Astrocyte of the spinal cord (primary cell): ENCODE measurements at places on chromosomes 7 and 10.

DNA sequence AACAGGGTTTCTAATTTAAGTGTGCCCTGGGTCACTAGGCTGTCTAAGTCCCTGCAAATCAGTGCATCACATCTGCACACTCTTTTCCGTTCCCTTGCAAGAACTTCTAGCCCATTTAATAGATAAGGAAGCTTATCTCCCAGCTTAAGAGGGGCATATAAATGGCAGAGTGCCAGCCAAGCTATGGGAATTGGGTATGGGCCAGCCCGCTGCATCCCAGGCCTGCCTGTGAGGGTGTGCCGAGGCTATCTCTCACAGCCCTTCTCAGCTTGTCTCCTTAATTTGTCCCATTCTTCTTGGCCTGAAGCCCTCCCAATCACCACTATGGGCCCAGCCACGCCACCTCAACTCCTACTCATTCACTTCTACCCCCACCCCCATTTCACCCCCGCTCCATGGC lies 14.7 kb downstream of the AQP1 start:
- no peak for DNase-seq

GRCh38 chr10:13515467-13515866 lies 13.3 kb downstream of the BEND7 start:
- no peak for DNase-seq

GRCh38 chr7:37674531-37674930 lies 9.0 kb upstream of the GPR141 start:
- no peak for DNase-seq

DNA sequence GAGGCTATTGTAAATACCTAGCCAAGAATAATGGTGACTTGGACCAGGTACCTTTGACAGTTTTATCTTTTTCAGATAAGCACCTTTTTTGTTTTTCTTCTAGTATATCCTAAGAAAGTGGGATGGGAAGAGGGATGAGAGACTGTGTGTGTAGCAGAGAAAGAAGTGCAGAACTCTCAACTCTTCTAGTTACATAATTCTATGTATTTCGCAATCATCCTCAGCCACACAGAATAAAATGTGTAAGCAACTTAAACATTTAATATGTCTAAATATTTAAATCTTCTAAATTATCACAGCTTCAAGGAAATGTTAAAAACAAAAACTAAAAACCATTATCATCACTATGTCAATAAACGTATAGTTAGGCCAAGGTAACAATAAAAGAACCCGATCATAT lies 42.6 kb upstream of the GSAP start:
- no peak for DNase-seq

DNA sequence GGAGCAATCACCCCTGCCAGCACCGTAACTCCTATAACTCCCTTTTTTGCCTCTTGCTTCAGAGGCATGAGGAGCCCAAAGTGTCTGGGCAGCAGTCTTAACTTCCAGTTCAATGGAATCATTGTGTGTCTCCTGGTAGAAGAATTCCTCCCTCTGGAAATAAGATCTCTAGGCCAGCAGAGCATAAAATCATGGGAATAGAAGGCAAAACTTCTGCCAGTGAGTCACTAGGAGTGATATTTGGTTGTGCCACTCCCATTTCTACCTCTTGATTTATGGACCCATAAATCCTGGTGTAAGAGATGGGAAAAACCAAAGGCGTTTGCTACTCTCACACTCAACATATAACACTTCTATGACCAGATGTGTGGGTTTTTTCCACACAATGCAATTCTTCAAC lies 104.9 kb upstream of the FAM180A start:
- DNase-seq = peak; percentile 28

GRCh38 chr10:85137253-85137652 lies 808.9 kb downstream of the CCSER2 start:
- no peak for DNase-seq

GRCh38 chr10:103692436-103692951 lies 162.9 kb downstream of the SH3PXD2A start:
- no peak for DNase-seq

GRCh38 chr10:116891208-116891607 lies 41.9 kb downstream of the ENO4 start:
- peak; percentile 94 for DNase-seq

- DNase-seq = no peak
Measured at GRCh38 chr10:45417746-45418145, 43.7 kb downstream of the ALOX5 start.

DNA sequence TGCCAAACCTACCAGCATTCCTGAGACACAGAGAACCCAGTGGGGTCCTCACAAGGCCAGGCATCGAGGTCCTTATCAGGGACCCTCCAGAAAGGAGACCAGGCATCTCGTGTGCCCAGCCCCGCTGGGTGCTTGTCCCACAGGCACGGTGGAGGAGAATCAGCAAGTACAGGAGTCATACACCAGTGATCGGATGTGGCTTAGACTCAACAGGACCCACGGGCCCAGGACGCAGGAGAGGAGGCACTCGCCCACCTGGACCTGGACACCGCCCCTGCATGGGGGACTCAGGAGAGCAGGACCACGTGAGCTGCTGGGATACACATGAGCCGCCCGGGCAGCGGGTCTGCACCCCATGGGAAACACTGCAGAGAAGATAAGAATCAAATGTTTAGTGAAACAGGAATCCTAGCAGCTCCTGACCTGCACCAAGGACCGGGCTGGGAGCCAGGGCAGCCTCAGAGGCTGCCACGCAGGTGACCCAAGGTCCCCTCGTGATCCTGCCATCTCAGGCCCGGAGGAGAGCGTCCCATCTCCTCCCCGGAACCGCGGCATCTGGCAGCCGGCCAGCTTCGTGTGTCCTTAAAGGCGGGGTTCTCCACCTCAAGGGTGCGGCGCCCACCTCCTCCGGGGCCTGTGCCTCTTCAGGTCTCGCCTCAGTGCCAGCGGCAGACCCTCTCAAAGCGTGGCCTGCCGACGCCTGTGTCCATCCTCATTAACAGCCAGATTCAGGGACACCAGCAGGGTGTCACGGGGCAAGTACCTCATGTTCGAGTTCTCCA lies 59.2 kb downstream of the FOXL3 start:
- DNase-seq = no peak

- no peak for DNase-seq
Measured at GRCh38 chr7:101781439-101781838, 36.0 kb upstream of the CUX1 start.

DNA sequence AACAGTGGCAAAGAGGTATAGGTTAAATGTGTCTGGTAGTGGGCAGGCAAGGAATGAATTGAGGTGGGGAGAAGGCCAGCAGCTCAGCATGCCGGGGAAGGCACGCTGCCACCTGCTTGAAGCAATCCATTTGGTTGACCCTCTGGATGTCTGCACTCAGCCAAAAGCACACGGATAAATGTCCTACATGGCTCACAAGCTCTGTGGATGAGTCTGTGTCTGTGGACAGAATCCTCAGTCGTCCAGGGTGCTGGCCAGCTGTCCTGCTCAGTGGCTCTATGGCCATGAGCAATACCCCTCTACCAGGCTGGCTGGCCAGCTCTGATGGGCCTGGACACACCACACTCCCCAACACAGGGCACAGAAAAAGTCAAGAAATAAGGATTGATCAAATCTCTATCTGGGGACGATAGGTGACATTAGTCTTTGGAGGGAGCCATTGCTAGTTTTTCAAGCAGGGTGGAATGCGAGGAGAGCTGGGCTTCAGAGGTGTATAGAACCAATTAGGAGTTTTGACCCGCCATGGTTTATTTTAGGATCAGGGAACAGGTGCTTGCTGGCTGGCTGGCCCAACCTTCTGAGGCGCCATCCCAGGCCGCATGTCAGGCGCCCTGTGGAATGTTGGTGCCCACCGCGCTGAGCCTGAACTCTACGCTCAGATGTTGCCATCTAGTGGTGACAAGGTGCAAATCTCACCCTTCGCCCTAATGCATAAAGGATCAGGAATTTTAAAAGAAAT lies 493.4 kb downstream of the TNS3 start:
- peak; percentile 65 for DNase-seq

- no peak for DNase-seq
Measured at GRCh38 chr7:67407392-67408071, 410.9 kb downstream of the TYW1 start.

- no peak for DNase-seq
Measured at GRCh38 chr7:138067774-138068173, 8.5 kb upstream of the AKR1D1 start.

- no peak for DNase-seq
Measured at GRCh38 chr7:87129848-87130247, 22.4 kb upstream of the DMTF1 start.

DNA sequence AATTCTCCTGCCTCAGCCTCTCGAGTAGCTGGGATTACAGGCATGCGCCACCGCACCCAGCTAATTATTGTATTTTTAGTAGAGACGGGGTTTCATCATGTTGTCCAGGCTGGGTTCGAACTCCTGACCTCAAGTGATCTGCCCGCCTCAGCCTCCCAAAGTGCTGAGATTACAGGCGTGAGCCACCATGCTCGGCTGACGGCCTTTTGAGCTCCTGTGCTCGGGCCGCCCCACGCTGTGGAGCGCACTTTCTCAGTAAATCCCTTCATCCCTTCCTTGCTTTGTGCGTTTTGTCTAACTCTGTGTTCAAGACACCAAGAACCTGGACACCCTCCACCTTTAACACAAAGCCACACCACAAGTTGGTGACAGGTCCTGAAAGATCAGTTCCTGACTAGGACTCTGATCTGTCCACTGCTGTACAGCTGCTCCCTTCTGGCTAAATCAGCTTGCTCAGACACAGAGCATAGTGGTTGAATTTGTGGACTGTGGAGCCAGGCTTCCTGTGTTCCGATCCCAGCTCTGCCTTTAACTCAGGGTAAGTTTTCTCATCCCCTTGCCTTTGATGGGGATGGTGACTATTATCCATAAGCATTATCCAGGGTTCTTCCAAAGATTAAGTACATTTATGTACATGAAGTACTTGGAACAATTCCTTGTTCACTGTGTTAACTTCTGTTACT lies 20.1 kb downstream of the CHST3 start:
- no peak for DNase-seq

GRCh38 chr7:18724318-18724717 lies 228.8 kb downstream of the HDAC9 start:
- DNase-seq = no peak

- no peak for DNase-seq
Measured at GRCh38 chr10:70921285-70921684, 32.9 kb upstream of the PCBD1 start.

DNA sequence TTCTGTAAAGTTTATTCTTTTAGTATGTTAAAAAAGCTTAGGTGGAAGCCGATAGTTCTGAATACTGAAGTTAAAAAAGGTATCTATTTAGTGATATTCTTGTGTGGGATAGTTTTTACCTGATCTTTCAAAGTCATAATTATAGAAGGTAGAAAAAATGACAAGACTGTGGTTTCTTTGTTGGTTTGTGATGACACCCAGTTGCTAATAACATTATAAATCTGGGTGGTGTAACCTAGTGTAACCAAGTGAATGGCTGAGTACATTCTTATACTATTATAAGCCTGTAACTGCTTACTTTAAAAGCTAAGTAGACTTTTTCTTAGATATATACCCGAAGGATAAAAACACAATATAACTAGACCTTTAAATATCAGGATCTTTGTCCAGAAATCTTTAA lies 2.3 kb downstream of the CDK13 start:
- peak; percentile 53 for DNase-seq

GRCh38 chr10:31508882-31509281 lies 189.9 kb downstream of the ZEB1 start:
- DNase-seq = peak; percentile 22

GRCh38 chr10:119942973-119943372 lies 50.4 kb downstream of the SEC23IP start:
- peak; percentile 34 for DNase-seq

DNA sequence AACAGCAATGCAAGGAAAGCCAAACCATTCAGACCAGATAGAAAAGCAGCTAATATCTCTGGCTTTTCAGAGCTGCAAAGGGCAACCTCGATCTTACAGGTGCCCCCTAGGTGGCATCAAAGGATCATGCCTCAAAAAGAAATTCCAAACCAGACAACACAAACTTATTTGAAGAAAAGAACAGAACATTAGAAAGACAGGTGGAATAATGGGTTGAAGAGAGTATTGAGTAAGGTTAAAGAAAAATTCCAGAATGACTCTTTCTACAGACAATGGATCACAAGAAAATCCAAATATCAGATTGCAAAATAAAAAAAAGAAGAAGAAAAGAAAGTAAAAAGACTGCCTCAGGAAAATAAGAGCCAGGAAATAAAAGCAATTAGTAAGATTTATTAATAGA lies 213.7 kb downstream of the ELMO1 start:
- DNase-seq = no peak

DNA sequence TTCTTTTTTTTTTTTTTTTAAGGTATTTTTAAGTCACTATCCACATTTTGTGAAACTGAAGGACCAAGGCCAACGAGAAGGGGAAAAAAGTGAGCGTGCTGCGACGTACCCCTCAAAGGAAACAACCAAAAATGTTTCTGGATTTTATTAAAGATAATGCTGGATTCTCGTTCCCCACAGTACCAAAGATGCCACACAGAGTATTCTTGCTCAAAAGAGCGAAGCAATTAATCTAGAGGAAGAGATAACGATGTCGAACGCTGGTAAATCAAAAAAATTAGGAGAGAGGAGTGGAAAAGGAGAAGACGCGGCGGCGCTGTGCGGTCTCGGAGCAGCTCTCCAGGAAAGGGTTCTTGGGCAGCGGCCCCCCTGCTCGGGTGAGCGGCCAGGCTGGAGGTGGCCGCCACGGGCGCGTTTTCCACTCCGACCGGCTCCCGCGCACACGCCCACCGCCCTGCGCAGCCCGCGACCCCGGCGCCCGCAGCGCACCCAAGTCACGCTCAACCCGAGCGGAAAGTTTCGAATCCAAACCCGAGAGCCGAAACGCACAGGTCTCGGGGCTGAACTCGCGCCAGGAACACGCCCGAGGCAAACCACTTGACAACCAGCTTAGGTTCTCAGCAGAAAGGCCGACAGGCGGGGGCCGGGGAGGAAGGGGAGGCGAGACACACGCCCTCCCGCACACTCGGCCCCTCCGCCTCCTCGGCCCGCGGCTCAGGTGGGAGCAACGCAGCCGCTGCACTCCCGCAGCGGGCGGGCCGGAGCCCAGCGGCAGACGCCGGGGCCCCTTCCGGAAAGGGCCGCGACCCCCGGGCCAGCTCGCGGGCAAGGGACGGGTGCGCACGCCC lies 989 bp downstream of the SRPK2 start:
- DNase-seq = peak; percentile 42

DNA sequence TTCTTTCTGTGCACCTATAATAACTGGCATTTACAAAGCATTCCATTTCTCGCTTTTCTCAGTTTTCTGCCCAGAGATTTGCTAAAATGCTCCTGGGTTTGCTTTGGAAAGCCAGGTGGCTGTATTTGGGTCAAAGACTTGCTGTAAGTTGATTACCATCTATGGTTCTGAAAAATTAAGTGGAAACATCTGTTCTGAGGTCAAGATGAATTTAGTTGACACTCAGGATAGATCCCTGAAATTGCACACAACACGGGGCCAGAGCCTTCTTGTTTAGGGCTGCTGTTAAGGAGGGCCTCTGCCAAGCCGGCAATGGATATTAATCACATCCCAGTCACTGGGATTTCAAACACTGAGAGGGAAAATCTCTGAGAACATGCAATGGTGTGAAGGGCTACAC lies 111.6 kb upstream of the GLI3 start:
- no peak for DNase-seq
